ENCODE measurements at places on chromosomes 5 and 9.

GRCh38 chr5:92494508-92494907 lies 1086.5 kb downstream of the NR2F1-AS1 start:
- DNase-seq, result no peak

DNA sequence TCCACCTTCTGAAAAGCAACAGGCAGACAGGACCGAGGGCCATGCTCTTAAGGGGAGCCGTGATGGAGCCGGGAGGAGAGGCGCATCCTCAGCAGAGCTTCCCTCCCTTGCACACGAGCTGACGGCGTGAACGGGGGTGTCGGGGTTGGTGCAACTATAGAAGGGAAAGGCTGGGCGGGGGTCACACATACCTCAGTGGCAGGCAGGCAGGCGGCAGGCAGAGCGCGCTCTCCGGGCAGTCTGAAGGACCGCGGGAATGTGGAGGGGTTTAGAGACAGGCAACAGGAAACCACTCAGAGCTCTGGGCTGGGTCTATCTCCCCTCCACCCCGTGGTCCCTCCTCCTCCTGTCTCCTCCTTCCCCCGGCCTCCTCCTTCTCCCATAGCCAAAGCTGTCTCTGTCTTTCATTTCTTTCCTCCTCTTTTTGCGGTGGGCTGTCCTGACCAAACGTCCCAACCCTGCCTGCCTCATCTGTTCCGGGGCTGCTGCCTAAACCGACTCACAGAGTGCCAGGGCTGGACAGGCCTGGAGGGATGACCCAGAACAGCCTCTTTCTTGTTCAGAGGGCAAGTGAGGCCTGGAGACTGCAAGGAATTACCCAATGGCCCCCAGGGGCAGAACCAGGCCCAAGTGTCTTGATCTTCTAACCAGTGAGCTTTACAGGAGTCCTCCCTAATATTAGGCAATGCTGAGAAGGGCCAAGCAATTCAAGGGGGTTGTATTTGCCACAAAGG lies at the start of gene SPARC:
Gene SPARC (minus strand): TSS at position 242 of the 734 bp plus-strand sequence. CDS start 10,727 bp downstream, outside the sequence.
- DNase-seq, result no peak

GRCh38 chr9:115208501-115208900 lies 90.5 kb upstream of the TNC start:
- no peak for DNase-seq

- DNase-seq, result no peak
These were observed 125.2 kb upstream of the DHFR start for GRCh38 chr5:80780024-80780423.

GRCh38 chr5:38639377-38640358 lies 83.2 kb upstream of the LIFR start:
- no peak for DNase-seq

GRCh38 chr9:98306384-98307145 lies 51.1 kb upstream of the TBC1D2 start:
- DNase-seq, result no peak

GRCh38 chr5:61251874-61252642 lies 80.0 kb upstream of the ZSWIM6 start:
- no peak for DNase-seq

DNA sequence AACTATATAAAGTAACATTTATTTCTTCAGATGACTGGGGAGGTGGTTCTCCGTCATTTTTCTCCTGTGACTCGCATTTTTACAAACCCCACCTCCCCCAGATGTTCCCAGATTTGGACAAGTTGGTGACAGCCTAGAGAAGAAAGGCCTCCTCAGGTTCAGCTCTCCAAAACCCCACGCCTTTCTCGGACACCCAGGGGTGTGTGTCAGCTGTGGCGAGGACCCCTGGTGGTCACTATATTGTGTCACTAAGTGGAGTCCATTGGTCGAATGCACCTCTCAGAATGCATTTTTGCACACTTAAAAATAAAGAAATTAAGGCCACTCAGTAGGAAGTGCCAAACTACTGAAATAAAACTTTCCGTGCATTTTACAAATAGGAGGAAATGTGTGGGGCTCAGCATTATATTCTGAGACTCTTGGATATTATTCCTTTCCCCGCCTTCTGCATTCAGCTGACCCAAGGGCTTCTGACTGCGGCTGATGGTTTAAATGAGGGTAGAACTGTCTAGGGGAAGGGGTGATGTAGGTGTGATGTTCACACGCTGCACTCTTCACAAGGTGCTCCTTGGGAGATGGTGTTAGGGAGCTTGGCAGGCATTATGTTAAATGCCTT lies 47.6 kb downstream of the ACO1 start:
- DNase-seq, result no peak

GRCh38 chr5:66144074-66144833 lies at the start of gene SREK1:
Gene SREK1 (plus strand): TSS chr5:66144300. CDS start chr5:66144377, 77 bp downstream.
- DNase-seq, result peak; percentile 71

DNA sequence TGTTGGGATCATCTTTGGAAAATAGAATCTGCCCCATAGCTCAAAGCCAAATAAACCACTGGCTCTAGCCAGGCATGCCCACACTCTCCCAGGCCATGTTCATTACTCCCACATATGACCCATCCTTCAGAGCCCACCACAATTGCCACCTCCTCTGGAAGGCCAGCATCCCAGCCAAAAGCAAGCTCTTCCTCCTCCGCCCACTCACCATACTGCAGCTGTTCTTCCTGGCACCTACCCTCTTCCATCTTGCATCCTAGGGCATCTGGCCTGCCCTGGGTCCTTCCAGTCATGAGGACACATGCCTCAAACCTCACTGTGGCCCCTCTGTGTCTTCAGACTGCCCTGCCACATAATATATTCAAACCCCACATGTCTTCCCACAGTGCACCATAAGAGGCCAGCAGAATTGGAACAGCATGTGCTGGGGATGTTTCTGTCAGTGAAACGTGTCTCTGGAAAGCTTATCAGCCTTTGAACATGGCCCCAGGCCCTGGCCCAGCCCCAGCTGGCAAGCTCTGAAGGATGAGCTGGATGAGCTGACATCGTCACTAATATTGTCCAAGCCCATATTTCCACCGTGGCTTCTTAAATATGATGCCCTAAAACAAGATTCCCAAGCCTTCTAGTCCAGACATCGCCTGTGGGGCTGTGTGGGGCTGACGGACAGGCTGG lies 230.8 kb downstream of the AGTPBP1 start:
- DNase-seq, result no peak

GRCh38 chr5:36040651-36041536 lies 25.8 kb downstream of the UGT3A2 start:
- DNase-seq, result no peak

DNA sequence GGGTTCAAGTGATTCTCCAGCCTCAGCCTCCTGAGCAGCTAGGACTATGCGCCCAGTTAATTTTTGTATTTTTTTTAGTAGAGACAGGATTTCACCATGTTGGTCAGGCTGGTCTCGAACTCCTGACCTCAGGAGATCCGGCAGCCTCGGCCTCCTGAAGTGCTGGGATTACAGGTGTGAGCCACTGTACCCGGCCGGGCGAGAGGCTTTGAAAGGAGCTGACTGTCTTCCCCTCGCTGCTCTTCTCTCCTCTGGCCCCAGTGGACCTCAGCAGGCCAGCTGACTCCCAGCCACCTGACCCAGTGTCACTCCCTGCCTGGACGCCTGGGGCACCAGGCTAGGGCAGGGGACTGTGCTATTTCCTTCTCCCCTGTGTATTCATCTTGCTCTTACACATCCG lies 89.5 kb upstream of the ANKRD55 start:
- no peak for DNase-seq

DNA sequence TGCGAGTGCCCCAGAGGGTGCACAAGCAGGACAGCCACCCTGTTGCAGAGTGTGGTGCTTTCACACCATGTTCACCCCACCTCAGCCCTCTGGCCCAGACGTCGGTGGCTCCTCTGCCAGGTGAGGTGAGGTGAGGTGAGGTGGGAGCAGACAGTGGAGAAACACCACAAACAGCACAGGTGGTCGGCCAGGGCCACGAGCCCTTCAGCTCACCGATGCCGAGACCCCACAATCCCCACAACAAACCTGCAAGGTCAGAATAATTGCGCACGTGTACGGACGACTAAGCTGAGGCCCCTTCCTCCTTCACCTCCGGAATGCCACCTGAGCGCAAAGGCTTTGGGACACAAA lies 10.5 kb downstream of the BRD3 start:
- no peak for DNase-seq

DNA sequence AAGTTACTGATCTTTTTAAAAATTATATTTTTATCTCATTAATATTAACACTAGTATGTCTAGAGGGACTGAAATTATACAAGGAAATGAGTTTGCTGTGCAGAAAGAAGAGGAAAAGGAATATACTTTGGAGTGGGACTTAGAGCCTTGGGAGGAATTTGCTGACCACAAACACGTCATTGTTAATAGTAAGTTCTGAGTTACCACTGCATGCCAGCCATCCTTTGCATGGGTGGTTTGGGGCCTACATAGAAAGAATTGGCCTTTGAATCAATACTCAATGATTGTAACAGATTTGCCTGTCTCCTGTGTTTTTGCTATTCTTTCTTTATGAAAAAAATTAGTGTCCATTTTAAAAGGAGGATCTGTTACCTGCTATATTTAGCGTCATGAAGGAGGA lies 232.6 kb upstream of the TNC start:
- DNase-seq, result no peak

- DNase-seq, result no peak
These were observed 13.7 kb downstream of the KCNV2 start for GRCh38 chr9:2730971-2731370.

GRCh38 chr5:110054240-110054639 lies 364.5 kb downstream of the MAN2A1 start:
- peak; percentile 49 for DNase-seq

GRCh38 chr9:17021387-17021970 lies 113.4 kb upstream of the CNTLN start:
- DNase-seq, result no peak

Data from activated CD4-positive, CD25-positive, alpha-beta regulatory T cell treated with anti-CD3 and anti-CD28 coated beads, Interleukin-2, amount 50 U/mL, for 16 hours (primary cell).